ENCODE measurements at places on chromosomes 2 and 18. TPM values are rescaled to one million over a fixed set of nuclear protein-coding genes. Genes with fewer than 3 reads are reported as not detected.

DNA sequence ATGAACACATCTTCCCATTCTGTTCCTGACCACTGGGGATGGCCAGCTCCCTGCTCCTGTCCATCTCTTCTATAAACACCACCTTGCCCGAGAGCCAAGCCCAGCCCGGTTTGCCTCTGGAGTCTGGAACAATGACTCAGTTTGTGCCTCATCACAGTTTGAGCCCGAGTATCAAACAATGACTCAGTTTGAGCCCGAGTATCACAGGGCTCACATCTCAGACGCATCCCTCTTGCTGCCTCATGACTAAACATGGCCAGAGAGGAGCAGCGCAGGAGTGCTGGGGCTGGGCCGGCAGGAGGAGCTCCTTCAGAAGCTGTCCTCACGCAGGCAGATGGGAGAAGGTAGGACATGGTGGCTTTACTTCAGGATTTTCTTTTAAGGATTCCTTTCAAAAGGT lies 68.7 kb downstream of the PXDN start:
- DNase-seq: peak; percentile 44

DNA sequence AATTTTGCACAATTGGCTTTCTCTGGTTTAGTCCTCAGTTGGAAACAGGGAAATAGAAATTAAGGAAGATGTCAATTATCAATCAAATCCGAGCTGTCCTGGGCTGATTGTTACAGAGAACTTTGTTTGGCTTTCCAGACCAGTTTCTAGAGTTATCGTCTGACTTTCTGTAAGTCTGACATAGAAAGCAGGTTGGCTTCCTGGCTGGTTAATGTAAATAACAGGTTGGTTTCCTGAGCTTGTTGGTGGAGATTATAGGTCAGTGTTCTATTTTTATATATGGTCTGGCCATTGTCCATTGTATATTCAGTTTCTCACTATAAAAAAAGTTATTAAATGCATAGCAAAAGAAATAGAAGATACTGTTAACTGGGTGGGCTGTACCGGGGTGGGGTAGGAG lies 204.8 kb downstream of the MBD2 start:
- no peak for DNase-seq

- DNase-seq: no peak
Observed at GRCh38 chr18:25726298-25726697, 364.1 kb downstream of the SS18 start.

- no peak for DNase-seq
Observed at GRCh38 chr2:206305523-206306245, 31.2 kb downstream of the ZDBF2 start.

DNA sequence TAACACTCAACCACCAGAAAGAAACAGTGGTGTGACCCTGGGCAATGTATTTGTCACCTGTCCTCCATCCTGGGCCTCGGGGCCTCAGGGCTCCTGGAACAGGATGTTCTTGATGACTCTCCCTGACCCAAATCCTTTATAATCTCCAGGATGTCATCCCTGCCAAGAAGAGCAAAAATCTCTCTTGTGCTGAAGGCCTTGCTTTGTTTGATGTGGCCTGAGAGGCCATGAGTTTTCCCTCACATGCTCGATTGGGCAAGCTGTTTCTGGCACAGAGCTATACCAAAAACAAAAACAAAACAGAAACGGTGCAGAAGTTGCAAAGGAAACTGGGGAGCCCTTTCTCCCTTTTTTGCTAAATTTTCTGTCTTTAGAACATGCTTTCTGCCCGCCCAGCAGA lies 35.7 kb upstream of the ST3GAL5 start:
- peak; percentile 29 for DNase-seq

DNA sequence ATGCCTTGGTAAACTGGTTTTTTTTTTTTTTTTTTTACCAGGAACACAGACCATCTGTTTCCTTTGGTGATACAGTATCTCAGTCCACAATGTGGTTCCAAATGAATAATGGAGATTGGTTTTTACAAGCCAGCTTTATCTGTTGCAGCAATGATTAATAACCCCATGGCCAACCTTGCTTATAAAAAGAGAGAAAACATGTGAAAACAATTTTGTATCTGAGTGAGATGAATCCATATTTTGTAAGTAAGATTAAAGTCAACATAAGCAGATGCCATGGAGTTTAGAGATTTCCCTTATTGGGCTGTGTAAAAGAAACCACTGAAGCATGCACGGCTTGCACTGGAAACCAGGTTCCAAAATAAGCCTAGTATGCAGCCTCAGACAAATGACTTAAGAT lies 108.6 kb upstream of the CNTNAP5 start:
- no peak for DNase-seq

DNA sequence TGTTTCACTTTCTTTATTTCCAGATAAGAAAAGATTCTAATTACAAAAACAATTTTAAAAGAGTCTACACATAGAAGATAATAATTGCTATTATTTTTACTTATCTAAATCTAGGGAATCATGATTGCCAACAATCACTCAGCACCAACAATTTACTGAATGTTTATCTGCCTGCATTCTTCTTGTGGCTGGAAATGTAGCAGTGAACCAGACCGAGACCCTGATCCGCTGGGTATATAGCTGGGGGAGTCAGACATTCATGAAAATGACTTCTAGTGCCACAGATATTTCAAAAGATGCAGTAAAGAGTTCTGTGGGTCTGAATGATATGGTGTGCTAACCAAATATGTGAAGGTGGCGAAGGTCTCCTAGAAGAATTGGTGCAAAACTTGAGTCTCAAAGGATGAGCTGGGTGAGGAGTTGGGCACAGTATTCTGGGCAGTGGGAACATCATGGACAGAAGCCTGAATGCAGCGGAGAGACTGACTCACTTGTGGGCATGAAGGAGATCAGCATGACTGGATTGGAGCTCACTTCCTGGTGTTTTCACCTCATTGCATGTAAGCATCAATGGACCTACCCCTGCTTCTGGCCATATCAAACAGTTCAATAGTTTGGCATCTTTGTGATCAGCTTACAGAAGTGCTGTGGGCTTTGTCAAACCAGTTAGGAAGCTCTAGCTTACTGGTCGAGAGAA lies 26.1 kb upstream of the FN1 start:
- no peak for DNase-seq

DNA sequence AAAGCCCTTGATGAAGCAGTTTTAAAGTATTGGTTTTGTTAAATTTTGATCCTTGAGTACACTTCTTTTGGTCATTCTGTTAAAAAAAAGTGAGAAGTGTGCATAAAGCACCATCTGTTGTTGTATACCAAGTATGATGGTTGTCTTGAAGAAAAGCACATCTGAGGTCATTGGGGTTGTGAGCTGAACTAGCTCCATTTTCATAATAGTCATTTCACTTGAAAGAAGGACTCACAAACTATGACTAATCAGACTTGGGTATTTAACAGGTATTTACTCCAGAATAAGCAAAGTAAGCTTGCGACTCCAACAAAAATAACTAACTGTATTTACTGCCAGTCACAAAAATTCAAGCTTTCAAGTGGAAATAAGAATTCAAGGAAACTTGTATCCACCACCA lies 35.1 kb downstream of the CHN1 start:
- no peak for DNase-seq

DNA sequence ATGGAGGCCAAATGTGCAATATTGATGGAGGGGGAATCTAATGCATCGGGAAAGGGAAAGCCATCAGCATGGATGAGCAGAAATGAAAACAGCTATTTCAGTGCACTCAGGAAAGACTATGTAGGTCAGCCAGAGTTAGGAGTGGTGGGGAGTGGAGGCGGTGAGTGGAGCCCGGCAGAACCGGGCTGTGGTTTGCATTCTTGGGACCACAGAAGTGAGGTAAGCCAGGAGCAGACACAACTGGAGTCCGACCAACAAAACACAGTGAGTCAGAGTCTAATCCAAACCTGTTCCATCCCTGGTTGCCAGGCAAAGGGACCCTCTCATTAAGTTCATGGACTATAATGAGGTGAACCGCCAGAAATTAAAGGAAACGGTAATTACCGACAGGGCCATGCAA lies 61.1 kb upstream of the RAB12 start:
- DNase-seq: no peak

DNA sequence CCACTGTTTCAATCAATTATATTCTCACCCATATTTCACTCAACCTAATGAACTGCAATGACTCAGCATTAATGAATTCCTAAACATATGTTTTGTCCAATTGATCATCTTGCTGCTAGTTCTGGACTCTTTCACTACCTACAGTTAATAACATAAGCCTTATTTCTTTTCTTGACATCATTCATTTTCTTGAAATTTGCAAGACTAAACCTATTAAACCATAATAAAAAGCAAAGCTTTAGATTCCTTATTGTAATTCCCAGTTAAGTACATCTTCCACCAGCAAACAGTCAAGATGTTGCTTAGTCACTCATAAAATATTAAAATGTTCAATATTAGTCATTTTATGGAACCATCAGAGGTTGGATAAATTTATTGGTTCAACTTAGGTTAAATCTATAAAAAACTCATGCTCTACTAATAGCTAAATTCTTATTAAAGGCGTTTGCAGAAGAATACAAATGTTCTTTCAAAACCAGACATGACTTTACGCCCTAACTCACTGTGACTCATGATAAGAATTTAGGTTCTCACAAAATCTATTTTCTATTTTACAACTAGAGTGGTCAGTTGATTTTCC lies 599.4 kb downstream of the RNF144A start:
- DNase-seq: no peak

- no peak for DNase-seq
Observed at GRCh38 chr2:43088143-43089073, 138.0 kb downstream of the ZFP36L2 start.

The KCNG2 gene
- 0.31 TPM for total RNA-seq

The KCNK3 gene
- total RNA-seq: 3.6 TPM

The GALNT13 gene
- total RNA-seq: 28.4 TPM

The CDCA7 gene
- total RNA-seq: 17.3 TPM

The PLEK gene
- total RNA-seq: 3.0 TPM

The ANKRD23 gene
- total RNA-seq: 5.9 TPM

The COBLL1 gene
- 10.8 TPM for total RNA-seq
